ENCODE measurements at places on chromosomes 5 and 9.

GRCh38 chr9:121359351-121360294 is 10.4 kb downstream of the STOM start:
- DNase-seq = peak; percentile 63

DNA sequence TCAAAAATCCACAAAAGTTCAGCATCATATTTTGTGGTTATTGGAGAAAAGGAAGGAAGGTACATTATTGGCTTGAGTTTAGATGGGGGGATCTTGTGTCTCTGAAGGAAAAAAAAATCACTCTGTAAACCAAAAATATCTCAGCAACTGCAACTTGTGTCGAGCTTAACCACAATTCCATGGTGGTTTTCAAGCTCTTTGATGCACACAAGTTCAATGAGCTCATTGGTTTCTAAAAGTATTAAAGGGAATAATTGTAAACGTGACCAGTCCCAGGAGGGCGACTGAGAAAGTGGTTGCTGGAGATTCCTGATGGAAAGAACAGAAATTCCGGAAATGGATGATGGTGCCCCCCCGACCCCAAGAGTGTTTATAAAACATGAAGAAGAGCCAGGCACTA is 173.8 kb downstream of the PSAT1 start:
- DNase-seq = no peak

DNA sequence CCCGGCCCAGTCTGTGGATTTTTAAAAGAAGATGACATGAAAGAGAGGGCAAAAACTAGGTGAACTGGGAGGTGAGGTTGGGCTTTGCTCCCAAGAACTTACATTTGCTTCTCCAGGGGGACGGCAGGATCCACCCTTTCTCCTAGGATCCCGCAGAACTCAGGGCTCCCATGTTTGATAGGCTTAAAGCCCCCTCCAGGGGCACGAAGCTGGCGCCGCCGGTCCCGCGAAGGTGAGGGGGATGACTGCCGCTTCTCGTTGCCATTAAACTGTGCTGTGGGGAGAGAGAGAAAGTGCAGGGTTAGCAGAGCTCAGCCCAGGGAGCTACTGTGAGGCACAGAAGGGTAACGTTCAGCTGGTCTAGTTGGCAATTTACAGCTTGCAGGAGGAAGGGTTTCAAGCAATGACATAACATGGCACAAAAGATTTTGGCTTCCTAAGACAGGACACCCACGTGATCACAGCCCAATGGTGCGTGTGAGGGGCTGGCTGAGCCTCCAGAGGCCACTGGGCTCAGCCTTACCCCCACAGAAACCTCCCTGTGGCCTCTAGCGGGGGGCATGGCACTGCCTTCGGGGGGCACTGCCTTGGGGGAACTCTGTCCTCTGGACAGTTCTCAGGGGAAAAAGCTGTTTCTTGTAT is 52.0 kb upstream of the SLC25A51 start:
- no peak for DNase-seq

- DNase-seq = peak; percentile 97
Observed at GRCh38 chr5:132506094-132506692, 15.6 kb upstream of the IRF1 start.

DNA sequence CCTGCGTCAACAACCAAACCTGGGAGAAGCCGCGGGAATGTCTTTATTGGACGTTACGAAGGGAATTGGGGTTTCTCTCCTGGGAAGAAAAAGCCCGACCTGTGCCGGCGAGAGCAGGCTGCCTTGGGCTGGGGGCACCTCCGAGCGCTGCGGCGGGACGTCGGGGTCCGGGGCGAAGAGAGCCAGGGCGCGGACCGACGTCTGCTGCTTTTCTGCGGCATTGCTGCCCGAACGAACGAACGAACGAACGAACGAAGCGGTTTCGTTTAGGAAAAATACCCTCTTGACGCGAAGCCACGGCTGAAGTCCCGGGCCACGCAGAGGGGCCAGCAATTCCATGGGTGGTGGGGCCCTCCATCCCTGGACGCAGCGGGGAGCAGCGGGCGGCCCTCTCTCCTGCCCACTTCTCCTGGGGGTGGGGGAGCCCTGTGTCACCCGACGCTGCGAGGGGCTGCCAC is 4.8 kb upstream of the PITX1 start:
- no peak for DNase-seq

GRCh38 chr5:62488531-62488930 is 76.0 kb downstream of the IPO11 start:
- no peak for DNase-seq

DNA sequence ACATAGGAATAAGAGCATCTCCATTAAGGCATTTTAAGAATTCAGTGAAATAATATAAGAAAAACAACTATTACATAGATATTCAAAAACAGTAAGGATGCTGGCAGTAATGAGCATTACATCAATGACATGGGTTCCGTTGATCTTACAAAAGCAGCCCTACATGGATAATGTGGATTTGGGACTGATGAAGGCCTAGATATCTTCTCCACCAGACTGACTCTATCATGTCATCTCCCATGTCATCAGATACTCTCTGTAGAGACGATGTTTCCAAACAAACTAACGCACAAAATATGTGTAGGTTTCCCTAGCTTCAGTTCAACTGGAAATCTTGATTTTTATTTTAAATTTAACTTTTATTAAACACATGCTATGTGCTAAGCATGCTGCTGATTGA is 3.6 kb downstream of the LURAP1L start:
- no peak for DNase-seq

GRCh38 chr5:1429066-1429465 is 16.2 kb downstream of the SLC6A3 start:
- no peak for DNase-seq

- DNase-seq = no peak
Observed at GRCh38 chr5:96245140-96246091, 187.6 kb downstream of the PCSK1 start.

GRCh38 chr5:105782501-105782900 is 1888.2 kb downstream of the EFNA5 start:
- peak; percentile 23 for DNase-seq

GRCh38 chr9:91383577-91383976 is 21.9 kb upstream of the AUH start:
- no peak for DNase-seq

DNA sequence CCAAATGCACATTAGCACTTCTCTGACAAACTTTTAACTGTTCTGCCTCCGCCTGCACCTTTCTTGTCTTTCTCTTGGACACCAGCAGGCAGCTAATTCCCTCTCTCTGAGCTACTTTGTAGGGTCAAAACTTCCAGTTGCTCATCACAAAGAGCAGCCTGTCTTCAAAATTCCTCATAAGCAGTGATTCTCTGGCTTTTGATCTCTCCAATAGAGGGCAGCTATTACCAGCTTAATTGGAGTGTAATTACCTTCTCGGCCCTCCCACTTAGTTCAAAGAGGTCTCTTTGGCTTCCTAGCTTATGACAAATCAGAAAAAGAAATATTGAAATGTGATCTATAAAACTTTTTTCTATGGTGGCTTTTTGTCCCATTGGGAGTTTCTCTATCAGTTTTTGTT is 43.6 kb upstream of the RAD23B start:
- peak; percentile 46 for DNase-seq

DNA sequence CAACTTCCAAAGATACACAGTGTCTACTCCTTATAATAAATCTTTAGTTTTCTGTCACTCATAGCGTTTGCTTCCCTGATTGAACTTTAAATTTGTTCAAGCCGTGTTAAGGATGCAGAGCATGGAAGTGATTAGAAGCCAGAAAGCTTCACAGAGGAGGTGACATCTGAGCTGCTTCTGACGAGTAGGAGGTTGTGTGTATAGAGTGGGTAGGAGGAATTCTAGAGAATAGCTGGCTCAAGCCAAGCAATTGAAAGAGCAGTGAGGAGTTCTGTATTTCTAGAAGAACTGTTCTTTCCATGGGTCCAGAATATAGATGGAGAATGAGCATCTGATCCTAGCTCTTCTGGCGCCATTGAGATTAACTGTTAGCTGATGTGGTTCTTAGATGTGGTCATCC is 6.0 kb downstream of the NUDT2 start:
- no peak for DNase-seq

DNA sequence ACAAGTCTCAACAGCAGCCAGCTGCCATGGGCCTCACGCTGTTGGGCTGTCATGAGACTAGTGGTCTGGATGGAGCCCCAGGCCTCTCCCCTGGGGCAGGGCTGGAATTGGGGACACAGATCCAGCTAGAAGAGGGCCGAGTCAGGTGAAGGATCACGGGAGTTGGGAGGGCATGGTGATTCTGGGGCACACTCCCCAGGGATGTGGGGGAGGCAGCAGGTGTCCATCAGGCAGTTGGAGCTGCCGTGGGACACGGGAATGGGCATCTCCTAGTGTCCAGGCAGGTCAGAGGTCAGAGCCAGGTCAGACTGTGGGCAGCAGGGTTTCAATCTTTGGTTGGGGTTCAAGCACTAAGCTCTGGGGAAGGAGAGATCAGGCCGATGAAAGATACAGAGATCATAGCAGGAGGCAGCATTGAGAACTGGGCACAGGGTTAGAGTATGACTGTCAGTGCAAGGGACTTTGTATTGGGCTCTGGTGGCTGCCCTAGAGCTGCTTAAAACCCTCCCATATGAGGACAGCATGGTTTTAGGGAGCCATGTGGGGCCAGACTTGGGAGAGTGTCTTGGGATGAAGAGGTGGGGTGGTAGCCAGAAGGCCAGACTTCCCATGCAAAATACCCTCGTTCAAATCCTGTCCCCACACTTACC is 59.2 kb downstream of the ARHGEF37 start:
- no peak for DNase-seq

- no peak for DNase-seq
Observed at GRCh38 chr5:149260761-149261160, 10.9 kb upstream of the AFAP1L1 start.

- no peak for DNase-seq
Observed at GRCh38 chr5:143893638-143894037, 81.7 kb downstream of the HMHB1 start.

DNA sequence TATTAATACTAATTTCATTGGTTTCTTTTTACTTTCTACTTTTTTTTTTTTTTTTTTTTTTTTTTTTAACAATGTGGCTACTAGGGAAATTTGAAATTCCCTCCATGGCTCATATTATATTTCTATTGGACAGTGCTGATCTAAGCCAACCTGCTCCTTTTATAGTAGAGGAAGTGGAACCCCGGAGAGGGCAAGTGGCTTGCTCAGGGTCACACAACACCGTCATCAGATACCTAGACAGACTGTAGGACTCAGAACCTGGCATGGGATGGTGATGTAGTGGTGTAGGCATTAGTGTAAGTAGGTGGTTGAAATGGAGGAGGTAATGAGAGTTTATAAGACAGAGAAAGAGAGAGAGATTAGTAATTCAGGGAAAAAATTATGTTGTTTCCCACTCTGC is 10.8 kb downstream of the ZNF618 start:
- DNase-seq = peak; percentile 36

DNA sequence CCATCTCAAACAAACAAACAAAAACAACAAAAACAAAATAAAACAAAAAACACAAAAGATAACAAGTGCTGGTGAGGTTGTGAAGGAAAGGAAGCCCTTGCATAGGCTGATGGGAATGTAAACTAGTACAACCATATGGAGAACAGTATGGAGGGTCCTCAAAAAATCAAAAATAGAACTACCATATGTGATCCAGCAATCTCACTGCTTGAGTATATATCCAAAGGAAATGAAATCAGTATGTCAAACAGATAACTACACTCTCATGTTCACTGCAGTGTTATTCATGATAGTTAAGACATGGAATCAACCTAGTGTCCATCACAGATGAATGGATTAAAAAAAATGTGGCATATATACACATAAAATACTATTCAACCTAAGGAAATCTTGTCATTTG is 395.7 kb upstream of the SLC24A2 start:
- DNase-seq = no peak

DNA sequence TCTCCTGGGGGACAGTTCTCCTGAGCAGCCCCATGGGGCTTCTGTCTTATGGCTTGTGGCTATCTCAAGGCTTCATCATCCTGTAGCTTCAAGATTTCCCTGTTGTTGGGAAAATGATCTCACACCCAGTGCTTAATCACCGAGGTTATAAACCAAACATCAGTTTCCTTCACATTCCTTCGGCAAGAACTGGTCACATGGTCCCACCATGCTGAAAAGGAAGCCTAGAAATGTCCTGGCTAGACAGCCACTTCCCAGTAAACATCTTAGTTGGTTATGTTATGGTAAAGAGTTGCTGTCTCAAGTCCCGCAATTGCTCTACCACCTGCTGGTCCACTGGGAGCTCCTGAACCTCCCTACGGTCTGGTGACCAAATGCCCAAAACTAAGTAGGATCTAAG is 66.0 kb downstream of the RAB3C start:
- peak; percentile 20 for DNase-seq

- peak; percentile 54 for DNase-seq
Observed at GRCh38 chr5:54738118-54738972, 220.8 kb downstream of the SNX18 start.
